ENCODE measurements at places on chromosomes 3 and 15. TPM values are rescaled to one million over a fixed set of nuclear protein-coding genes. Genes with fewer than 3 reads are reported as not detected.

Gene SEMA7A
- 6.6 TPM for polyA plus RNA-seq

Gene GCNT3
- polyA plus RNA-seq, result 3.7 TPM

Gene RGMA
- polyA plus RNA-seq, result 3.4 TPM

Gene CCDC14
- 37.7 TPM for polyA plus RNA-seq

Gene NR1I2
- 0.21 TPM for polyA plus RNA-seq

Gene ACAN
- polyA plus RNA-seq, result 0.79 TPM

Gene EPHA6
- not detected for polyA plus RNA-seq

Gene CYP1A1
- 15.0 TPM for polyA plus RNA-seq

- no peak for DNase-seq
Observed at GRCh38 chr15:66154581-66154980, 99.0 kb downstream of the MEGF11 start.

DNA sequence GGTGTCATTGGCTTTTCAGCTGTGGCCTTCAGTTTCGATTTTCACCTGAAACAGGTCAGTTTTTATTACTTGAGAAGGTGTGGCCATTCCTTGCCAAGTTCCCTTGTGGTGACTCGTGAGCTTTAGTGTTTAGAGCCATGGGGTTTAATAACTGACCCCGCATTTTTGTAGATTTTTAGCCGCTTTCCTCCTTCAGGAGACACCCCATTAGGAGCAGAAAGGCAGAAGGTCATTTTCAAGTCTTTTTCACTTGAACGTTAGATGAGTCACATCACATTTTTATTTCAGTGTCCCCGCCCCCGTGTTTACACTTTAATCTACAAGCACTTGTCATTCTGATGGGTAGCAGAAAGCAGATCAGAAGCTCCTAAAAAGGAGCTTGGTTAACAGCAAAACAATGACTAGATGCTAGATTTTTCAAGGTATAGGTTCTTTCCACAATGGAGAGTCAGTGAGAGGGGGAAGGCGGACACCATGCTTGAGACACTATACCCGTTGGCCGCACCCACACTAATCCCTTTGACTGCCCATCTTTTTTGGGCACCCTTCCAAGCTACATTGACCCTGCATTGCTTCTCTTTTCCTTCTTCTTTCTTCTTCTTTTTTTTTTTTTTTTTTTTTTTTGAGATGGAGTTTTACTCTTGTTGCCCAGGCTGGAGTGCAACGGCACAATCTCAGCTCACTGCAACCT lies 132.7 kb downstream of the GHSR start:
- no peak for DNase-seq

- DNase-seq, result no peak
Observed at GRCh38 chr3:94709249-94709902, 646.5 kb downstream of the NSUN3 start.

DNA sequence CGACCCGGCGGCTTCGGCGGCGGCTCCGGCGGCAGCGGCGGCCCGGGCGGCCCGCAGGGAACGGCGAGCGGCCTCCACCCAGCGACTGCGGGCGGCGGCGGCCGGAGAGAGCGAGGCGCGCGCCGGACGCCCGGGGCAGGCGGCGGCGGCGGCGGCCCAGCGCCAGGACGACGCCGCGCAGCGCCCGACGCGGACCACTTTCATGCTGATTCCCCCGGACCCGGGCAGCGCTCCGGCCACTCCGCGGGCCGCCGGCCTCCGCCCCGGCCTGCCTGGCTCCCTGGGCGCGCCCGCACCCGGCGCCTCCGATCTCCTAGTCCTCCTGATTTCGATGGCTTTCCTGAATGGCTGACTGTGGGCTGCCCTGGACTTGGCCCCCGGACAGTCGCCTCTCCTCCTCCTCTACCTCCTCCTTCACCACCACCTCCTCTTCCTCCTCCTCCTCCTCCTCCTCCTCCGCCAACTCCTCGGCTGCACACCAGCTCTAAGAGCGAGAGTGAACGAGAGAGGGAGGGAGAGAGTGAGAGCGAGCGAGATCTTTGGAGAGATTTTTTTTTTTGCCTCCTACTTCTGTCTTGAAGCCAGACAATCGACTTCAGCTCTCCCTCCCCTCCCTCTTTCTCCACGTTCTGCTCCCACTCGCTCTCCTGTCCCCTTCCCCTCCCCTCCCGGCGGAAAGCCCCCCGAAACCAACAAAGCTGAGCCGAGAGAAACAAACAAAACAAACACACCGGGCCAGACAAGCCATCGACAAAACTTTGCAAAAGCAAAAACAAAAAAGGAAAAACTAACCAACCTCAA lies 844 bp downstream of the NR2F2 start:
- DNase-seq, result peak; percentile 41

DNA sequence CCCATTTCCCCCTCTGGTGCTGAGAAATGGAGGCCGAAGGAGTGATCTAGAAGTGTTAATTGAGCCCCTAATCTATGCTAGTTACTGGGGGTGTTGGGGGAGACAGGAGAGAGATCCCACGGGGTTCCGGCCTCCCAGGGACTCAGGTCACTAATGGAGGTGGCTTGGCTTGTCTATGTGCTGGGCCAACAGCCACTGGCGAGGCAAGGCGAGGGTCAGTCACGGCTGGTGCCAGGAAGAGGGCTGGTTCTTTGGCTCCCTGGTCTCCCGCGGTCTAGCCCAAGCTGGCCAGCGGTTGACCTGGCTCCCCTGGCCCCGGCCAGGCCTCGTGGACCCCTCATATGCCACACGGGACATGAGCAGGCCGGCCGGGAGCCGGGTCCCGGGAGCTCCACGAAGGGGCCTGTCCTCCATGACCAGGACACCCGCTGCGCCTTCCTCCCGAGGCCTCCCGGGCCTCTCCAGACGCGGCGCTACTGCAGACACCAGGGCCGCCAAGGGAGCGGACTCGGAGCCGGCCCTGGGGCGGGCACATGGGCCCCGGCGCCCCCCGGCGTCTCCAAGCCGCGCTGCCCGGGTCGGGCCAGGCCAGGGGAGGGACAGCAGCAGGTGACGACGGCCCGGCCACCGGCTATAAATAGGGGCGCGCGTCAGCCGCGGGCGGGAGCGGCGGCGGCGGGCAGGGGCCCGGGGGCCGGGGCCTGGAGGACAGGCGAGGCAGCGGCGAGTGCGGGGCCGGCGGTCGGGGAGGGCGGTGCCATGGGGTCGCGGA lies at the start of gene ALPK3:
ALPK3 (plus strand) TSS at position 663 of the 772 bp plus-strand sequence; CDS start at position 760, 97 bp downstream.
- DNase-seq, result peak; percentile 68

DNA sequence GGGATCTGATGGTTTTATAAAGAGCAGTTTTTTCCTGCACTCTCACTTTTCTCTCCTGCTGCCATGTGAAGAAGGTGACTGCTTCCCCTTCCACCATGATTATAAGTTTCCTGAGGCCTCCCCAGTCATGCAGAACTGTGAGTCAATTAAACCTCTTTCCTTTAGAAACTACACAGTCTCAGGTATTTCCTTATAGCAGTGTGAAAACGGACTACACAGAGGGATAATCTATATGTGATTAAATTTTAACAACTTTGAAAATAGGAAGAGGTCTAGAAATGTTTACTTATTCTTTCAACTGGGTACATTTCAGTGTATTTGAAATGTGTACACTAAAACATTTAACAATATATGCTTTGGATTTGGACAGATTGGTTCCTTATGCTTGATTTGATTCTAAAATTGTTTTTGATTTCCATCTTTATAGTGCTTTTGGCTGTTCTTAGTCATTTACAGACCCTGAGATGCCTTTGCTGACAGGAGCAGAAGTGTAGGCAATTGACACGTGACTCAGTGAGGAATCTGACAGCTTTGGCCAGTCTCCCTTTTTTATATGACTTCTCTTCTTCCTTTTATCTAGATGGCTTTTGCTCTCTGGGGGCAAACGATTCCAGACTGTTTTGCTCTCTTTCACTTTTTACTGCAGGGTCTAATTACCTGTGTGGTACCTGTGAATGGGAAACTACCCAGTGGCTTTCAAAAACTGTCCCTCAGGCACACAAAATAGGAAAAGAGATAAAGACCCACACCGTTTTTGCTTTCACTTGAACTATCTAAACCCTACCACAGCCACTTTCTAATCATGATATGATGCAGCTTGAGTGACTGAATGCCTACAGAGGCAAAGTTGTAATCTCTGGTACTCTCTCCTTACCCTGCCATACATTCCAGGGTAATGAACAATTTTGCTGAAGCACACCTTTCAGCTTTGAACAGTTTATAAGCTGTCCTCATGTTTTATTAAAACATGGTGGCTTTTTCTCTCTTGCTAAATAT lies 422.6 kb downstream of the ROBO1 start:
- DNase-seq, result no peak

DNA sequence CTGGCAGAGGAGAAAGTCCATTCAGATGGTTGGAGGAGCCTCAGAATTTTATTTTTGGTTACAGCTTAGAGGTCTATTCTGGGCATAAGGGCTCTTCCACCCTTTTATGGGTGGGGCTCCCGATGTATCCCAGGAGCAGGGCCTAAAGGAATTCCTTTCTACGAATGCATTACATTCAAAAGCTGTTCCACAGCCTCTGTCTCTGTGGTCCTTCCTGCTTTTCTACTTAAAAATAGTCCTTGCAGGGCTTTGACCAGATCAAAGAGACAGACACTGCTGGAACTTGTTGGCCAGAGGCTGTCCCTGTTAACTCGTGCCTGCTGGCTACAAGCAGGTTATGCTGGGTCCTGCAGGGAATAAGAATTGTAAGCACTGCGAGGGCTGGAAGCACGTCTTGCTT lies 14.4 kb upstream of the NOX5 start:
- DNase-seq, result no peak

DNA sequence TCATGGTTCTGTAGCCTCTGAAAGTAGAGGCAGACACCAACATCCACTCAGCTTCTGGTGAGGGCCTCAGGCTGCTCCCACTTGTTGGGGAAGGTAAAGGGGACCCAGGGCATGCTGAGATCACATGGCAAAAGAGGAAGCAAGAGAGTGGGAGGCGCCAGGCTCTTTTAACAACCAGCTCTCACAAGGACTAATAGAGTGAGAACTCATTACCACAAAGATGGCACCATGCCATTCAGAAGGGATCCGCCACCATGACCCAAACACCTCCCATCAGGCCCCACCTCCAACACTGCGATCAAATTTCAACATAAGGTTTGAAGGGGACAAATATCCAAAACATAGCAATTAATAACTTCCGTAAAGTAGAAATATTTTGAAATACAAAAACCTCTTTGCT lies 192.3 kb downstream of the OCA2 start:
- DNase-seq, result peak; percentile 13

- no peak for DNase-seq
Observed at GRCh38 chr15:77032647-77033416, 37.9 kb downstream of the PSTPIP1 start.

GRCh38 chr15:66619152-66619903 lies 53.5 kb upstream of the LCTL start:
- DNase-seq, result peak; percentile 76

- no peak for DNase-seq
Observed at GRCh38 chr15:48313216-48313615, 18.0 kb upstream of the DUT start.

DNA sequence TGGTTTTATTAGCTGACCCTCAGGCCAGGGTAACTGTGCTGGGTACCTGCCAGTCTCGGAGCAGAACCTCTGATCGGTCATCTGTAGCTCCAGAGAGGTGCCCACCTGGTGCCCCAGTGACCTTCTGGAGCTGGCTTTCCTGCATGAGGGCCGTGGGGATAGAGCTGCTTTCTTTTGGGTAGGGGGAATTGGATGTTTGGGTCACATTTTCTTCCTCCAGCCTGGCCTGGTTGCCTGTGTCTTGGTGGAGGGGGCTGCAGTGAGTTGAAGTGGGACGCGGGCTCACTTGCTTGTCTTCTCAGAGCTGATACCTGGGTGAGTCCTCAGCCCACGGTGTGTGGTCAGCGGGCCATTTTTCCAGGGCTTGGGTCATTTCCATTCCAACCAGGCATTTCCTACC lies 2.6 kb downstream of the ZNF710 start:
- no peak for DNase-seq
